ENCODE measurements at places on chromosomes 2 and 18.

- DNase-seq = no peak
Measured at GRCh38 chr2:232026910-232027309, 65.4 kb downstream of the DIS3L2 start.

DNA sequence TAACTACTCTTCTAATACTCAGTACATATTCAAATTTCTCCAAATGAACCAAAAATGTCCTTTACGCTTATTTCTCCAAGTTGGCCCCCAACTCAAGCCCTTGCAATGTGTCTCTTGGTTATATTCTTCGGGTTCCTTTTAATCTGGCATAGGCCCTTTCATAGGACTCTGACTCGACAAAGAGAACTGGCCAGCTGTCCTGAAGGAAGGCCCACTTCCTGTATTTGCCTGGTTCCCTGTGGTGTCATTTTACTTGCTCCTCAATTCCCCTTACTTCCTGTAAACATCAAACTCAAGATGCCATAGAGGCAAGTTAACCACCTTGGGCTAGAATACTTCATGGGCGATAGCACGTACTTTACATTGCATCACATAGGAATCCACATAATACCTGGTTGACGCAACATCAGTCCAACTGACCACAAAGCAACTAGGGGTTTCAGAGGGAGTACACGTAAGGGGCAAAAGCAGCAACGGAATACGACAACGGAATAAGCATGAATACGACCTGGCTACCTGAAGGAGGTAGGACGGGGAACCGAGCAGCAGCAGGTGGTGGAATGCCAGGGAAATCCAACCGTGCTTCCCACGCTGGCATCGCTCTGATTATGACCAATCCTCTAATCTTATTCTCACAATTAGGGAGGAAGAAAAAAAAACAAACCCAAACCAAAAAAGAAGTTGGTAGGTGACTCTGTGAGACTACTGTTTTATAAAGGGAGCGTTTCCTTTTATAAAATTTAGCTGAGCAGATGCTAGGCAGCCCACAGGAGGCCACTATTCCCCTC, 823 bp upstream of the GORASP2 start:
- no peak for DNase-seq

DNA sequence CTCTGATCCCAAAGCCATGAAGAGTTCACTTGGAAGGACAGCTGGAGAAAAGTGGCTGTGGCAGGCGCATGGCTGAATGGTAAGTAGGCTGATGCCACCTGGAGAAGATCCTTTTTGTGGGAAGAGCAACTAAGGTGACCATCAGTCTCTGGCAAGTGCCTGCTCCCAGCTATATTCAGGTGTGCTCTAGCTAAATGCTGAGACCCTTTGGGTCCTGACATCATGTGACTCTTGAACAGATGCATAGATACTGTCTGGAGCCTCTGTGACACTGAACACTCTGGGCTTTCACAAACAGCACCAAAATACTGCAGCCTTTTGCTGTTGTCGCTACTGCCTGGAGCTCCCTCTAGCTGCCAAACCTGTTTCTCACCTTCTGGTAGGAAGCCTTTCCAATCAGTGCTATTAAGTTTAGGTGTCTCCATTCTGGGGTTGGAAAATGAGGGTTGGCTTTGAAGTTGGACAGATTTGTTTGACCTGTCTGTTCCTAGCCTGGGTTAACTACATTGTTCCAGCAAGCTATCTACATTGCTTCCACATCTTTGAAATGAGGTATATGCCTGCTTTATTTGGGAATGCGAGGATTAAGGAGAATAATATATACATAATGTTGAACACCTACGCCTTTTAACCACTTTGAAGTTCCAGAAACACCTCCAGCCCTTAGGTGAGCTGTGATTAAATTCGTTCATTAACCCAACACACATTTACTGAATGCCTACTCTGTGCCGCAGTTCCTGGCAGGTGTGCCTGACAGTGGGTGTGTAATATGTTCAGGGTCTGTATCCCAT, 3.1 kb downstream of the EGR4 start:
- no peak for DNase-seq

DNA sequence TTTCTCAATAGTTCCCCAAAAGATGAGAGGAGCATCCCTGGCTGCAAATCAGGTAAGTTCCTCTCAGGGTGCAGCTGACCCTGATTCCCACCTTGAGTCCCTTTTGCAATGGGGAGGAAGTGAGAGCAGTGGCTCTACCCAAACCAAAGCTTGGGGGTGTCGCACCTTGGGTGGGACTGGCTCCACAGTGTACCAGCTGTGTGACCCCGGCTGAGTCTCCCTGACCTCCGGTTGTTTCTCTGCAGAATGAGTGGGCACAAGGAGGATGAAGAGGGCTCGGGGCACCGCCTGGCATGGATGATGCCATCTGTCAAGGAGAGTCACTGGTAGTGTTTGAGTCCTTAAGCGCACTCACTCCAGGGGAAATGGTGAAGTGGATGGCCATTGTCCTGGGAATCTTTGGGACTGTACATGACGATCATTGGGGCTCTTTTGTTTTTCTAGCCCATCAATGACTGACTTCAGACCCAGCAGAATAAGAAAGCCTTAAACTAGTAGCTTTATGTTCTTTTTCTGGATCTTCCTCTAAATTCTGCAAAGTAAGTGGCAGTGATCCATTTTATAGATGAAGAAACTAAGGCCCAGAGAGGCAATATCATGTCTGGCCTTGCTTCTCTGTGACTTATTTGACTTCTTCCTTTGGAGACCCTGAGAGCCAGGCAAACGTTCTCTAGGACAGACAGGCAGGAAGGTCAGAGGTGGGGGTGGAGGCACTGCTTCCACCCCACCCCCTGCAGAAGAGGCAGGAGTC, 106.3 kb upstream of the ST3GAL5 start:
- DNase-seq = no peak

- no peak for DNase-seq
Measured at GRCh38 chr18:11884396-11885030, 23.6 kb downstream of the MPPE1 start.

- no peak for DNase-seq
Measured at GRCh38 chr2:159013103-159013502, 44.7 kb downstream of the TANC1 start.

DNA sequence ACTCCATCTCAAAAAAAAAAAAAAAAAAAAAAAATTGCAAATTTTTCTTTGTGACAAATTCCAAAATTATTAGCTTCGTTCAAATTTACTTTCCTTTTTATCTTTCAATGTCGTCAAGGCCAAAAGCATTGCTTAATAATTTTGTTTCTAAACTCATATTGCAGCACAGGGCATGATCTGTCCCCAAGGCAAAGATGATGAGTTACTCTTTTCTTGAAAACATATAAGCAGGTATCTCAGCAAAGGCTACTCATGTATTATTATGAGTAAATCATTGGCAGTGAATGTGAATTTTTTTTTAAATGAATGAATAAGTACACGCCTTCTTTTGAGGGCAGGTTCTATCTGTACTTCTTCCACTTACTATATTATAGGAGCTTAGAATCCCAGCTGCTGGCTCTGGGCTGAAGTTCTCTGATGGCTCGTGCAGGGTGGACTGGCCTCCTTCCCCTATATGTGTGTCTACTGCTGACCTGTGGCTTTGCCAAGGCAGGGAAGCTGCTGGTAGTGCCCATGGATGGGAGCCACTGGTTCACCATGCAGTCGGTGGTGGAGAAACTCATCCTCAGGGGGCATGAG, at the start of gene UGT1A7:
Gene UGT1A7 (plus strand): TSS at position 381 of the 579 bp plus-strand sequence. CDS start 37 bp downstream, at position 418.
- DNase-seq = no peak
